ENCODE measurements at places on chromosomes 6 and 20.

DNA sequence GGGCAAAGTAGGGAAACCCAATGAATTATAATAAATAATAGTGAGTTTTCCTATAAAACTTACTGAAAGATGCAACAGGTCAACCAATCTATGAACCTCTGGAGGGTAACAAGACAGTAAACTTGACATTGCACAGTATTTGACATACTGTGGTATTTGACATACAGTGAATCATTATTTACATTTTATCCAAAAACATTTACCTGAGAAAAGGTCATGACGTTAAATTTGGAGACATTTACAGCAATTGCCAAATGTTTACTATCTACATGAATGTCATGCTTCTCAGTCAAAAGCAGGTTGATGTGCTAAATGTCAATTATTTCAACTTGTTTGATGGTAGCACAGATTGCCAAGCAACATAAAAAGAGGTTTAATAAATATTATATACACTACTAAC is 35.8 kb upstream of the NOX3 start:
- DNase-seq = no peak

DNA sequence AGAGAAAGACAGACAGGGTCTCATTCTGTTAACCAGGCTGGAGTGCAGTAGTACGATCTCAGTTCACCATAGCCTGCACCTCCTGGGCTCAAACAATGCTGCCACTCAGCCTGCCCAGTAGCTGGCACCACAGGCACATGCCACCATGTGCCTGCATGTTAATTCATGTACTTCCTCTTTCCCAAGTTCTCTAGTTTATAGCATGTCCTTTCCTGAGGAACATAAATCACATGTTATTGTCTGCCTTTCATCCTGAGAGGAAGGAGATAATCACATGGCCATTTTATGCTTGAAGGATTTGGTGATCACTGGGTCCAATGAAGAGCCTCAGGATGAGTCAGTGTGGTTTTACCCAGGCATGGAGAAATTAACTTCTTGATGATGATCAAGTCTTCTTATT is 47.9 kb downstream of the COL11A2 start:
- DNase-seq = no peak

- no peak for DNase-seq
Measured at GRCh38 chr6:22320750-22321149, 23.9 kb upstream of the PRL start.

GRCh38 chr6:158257425-158257759 is 54.9 kb upstream of the TULP4 start:
- no peak for DNase-seq
